ENCODE measurements at places on chromosomes 7 and 10. TPM values are rescaled to one million over a fixed set of nuclear protein-coding genes. Genes with fewer than 3 reads are reported as not detected.

The VPS37D gene
- 1.8 TPM for total RNA-seq

The KCNH2 gene
- not detected for total RNA-seq

The ACBD5 gene
- total RNA-seq = 15.2 TPM

The ACBD7 gene
- 3.3 TPM for total RNA-seq

The INMT gene
- total RNA-seq = 0.27 TPM

The CPED1 gene
- 3.9 TPM for total RNA-seq

The LRRD1 gene
- total RNA-seq = not detected

The SFRP5 gene
- not detected for total RNA-seq

All from mammary microvascular endothelial cell (primary cell).